Activated CD4-positive, alpha-beta T cell treated with anti-CD3 and anti-CD28 coated beads, Interleukin-2, amount 10 ng/mL, durations not matched to agents 7 days and 5 days (primary cell): ENCODE measurements at places on chromosomes 12 and 14. TPM values are rescaled to one million over a fixed set of nuclear protein-coding genes. Genes with fewer than 3 reads are reported as not detected.

DNA sequence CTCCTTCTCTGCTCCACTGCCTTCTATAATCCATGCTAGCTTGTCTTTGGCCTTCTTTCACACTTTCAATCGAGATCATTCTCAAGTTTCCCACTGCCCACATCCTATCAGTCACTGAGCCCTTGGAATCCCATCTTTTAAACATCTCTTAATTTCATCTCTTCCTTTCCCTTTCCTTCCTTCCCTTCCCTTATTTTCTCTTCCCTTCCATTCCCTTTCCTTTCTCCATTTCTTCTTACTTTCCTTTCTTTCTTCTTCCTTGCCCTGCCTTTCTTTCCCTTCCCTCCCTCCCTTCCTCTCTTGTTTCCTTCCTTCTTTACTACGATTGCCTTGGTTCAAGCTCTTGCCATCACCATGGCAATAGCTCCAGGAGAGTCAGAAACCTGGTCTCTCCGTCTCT lies 183.8 kb downstream of the EMP1 start:
- no peak overlapping the region for H3K27ac ChIP-seq
- no peak overlapping the region for H3K4me3 ChIP-seq
- no peak for DNase-seq
- H3K36me3 ChIP-seq = no peaks in the 10 kb centered on the region
- H3K27me3 ChIP-seq = peaks cover 14% of the 10 kb centered on the region
- no peaks in the 10 kb centered on the region for H3K4me1 ChIP-seq

DNA sequence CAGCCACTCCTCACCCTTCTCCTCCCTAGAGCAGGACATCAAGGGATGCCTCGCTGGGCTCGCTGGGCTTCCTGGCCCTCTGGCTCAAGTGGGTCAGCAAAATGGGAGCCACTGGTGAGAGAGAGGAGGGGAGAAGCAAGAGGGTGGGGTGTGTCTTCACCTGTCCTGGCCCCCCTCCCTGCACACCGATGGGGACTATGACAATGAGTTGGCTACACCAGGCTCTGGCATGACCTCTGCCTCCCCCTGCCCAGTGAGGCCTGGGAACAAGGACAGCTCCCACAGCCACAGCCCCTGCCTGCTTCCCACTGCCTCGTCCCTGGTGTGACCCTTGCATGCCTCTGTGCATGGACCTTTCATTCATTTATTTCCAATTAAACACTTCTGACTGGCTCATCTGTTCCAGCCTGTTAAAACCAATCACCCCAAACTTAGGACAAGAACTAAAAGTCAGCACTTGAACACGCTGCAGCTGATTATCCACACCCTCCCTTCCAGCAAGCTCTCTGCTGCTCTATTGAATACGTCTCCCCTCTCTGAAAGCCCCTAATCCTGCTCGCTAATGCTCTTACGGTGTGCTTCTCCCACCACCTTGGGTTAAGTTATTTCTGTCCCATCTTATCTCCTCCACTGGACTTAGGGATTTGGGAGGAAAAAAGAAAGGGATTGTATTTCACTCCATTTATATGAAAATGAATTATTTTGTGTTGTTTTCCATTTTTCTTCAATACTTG lies 5.8 kb upstream of the PPP2R5C start:
- H3K4me1 ChIP-seq = peaks cover 9% of the 10 kb centered on the region
- H3K27me3 ChIP-seq = peaks cover 40% of the 10 kb centered on the region
- H3K27ac ChIP-seq = no peak overlapping the region
- H3K4me3 ChIP-seq = no peak overlapping the region
- DNase-seq = no peak
- H3K36me3 ChIP-seq = peaks cover 2% of the 10 kb centered on the region

- no peak overlapping the region for H3K4me3 ChIP-seq
- no peak for DNase-seq
- no peak overlapping the region for H3K27ac ChIP-seq
- H3K4me1 ChIP-seq = no peaks in the 10 kb centered on the region
- no peaks in the 10 kb centered on the region for H3K36me3 ChIP-seq
Observed at GRCh38 chr14:94897082-94897481, 127.2 kb upstream of the GSC start.

DNA sequence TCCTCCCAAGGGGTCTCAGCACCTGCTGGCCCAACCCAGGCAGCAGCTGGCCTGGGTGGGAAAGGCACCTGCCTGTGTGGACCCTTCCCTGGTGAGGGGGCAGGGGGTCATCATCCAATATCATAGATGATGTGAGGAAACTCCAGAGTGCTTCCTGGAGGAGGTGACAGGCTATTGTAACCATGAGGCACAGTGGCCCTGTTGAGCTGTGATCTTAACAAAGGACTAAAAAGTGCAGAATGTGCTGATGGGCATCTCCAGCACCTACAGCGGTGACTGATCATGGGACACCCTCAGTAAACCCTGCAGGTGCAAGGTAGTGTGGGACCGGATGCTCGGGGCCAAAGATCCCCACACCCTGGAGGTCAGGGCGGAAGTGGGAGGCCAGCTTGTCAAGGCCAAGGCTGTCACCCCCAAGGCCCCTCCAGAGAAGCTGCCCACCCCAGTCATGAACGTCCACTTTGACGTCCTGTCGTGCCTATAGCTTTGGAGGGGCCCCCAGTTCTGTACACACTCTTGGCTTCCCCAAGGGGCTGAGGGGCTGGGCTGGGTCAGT lies 7.5 kb downstream of the MMP17 start:
- H3K36me3 ChIP-seq = no peaks in the 10 kb centered on the region
- H3K27me3 ChIP-seq = peaks cover 17% of the 10 kb centered on the region
- H3K4me3 ChIP-seq = no peak overlapping the region
- H3K4me1 ChIP-seq = peaks cover 7% of the 10 kb centered on the region
- no peak for DNase-seq

DNA sequence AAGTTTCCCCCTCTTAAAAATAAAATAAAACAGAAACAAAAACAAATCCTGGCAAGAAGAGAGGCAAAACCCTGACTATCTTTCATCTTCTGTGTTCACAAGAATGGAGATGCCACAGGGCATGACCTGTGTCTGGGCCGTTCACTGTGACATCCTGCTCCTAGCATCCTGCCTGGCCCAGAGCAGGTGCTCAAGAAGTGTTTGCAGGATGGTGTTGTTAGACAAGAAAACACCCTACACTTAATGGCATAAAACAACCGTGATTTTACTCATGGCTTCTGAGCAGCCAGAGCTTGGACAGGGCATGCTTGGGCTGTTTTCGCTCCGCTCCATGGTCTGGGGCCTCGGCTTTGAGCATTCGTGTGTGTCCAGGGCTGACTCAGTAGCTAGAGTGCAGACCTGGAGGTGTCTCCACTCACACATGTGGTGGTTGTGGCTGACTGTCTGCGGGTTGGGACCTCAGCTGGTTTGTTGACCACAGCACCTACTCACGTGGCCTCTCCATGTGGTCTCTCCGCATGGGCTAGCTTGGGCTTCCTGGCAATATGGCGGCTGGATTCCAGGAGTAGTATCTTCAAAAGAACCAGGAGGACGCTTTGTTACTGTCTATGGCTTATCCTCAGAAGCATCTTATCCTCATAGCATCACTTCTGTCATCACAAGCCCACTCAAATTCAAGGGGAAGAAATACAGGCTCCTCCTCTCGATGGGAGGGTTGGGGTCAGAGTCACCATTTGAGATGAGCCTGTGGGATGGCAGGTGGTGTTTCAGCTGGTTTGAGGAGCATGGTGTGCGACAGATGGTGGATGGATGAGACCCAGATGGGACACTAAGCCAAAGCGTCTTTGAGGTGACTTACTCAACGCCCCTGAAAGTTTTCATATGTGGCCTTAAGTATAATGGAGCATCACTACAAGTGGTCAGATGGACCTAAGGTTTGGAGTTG lies 33.2 kb upstream of the FZD10 start:
- no peak for DNase-seq
- H3K36me3 ChIP-seq = no peaks in the 10 kb centered on the region
- H3K27me3 ChIP-seq = no peaks in the 10 kb centered on the region

DNA sequence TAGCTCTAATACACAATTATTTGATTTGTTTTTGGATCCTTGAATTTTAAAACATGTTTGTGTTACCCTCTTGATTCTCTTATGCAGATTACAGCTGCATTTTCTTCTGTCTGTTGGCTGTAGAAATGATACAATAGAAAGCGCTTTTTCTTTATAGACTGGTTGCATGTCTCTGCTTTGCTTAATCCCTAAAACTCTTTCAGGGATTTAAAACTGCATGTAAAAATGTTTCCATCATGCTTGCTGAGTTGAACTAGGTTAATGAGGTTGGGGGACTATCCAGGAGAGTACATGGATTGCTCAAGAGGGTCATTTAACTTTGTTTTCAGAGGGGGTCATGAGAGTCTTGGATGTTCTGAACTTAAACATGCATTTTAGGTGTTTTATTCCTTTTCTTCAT lies 166.4 kb upstream of the IFNG-AS1 start:
- DNase-seq = no peak
- H3K27me3 ChIP-seq = no peaks in the 10 kb centered on the region
- H3K4me3 ChIP-seq = no peak overlapping the region
- no peaks in the 10 kb centered on the region for H3K36me3 ChIP-seq
- H3K4me1 ChIP-seq = peaks cover 2% of the 10 kb centered on the region
- H3K27ac ChIP-seq = no peak overlapping the region

- H3K27me3 ChIP-seq = no peaks in the 10 kb centered on the region
- no peaks in the 10 kb centered on the region for H3K36me3 ChIP-seq
- DNase-seq = no peak
- H3K4me1 ChIP-seq = no peaks in the 10 kb centered on the region
- no peak overlapping the region for H3K27ac ChIP-seq
- H3K4me3 ChIP-seq = no peak overlapping the region
Observed at GRCh38 chr14:32332415-32333316, 3.6 kb downstream of the AKAP6 start.

DNA sequence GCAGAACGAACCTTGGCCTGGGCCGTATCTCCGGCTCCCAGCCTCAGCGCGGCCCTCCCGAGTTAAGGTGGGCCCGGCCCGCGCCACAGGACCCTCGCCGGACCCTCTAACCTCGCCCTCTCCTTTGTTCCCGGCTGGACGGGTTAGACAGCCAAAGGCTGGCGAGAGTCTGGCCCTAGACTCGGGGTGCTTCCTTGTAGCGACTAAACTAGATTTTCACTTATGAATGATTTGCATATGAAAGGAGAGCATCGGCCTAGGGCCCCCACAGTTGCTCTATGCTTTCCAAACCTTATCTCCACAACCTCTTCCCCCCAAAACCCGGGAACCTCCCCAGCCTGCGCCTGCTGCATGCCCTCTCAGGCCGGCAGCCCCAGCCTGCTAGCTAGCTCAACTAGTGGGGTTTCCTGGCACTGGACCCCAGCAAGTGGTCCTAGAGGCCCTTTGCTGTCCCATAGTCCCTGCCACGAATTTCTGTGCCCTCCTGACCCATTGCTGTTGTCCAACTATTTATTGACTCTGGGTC lies 2.0 kb downstream of the HOXC5 start:
- peak overlapping the region; percentile 66 for H3K27ac ChIP-seq
- H3K4me3 ChIP-seq = no peak overlapping the region
- DNase-seq = no peak
- peaks cover 17% of the 10 kb centered on the region for H3K4me1 ChIP-seq

DNA sequence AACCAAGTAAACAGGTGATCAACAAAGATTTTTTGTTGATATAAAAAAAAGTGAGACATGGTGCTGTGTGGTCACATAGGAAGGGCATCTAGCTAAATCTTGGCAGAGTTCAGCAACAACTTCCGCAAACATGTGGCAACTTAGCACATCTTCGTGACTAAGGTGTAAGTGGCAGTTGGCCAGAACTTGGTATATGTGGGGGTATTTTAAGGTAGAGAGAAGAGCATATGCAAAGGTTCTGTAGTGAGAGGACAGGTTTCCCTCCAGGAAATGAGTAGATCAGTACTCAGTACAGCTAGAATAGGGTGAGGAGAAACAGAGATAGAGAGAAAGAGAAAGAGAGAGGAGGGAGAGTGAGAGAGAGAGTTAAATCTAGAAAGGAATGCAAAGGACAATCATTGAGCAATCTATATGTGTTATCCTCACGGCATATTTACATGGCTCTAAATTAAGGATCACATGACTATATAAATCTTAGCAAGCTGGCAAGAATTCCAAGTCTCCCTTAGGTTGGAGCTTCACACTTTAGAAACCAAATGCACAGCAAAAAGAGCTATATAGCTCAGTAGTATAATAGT lies 227.7 kb upstream of the HMGA2 start:
- no peak for DNase-seq
- peaks cover 27% of the 10 kb centered on the region for H3K27me3 ChIP-seq
- H3K4me1 ChIP-seq = no peaks in the 10 kb centered on the region
- H3K4me3 ChIP-seq = no peak overlapping the region

DNA sequence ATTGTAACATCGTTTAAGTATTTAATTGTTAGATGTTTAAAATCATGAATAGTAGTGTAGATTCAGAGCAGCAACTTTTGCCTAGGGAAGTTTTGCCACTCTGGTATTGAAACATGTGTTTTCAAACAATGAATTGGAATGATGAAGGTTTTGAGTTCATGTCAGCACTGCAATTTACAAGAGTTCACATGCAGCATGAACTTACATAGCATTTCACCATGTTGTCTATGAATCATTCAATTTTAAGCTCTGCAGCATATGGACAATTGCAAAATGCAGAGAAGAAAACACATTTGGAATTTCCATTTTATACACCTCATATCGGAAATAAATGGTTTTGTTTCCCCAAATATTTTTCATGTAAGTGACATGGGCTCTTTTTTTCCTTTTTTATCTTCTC lies 170.7 kb upstream of the CDKN3 start:
- H3K27me3 ChIP-seq = peaks cover 29% of the 10 kb centered on the region
- H3K36me3 ChIP-seq = no peaks in the 10 kb centered on the region
- H3K27ac ChIP-seq = no peak overlapping the region

DNA sequence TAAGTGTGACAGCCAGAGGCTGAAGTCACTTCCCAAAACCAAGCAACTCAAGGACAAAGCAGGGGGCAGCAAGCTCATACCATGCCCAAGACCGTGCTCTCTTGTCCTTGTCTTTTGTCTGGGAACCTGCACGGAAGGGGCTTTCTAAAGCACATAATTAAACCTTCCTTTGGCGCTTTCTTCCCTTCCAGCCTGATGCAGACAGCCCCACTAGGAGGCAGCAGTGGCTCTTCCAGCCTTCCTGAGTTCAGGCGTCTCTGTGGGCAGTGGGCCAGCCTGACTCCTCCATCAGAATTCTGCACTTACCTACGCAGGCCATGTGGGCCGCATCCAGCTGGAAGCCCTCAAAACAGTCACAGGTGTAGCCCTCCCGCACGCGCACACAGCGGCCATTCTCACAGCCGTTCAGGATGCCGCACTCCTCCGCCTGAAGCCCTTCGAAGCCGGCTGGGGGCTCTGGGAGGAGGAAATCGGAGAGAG lies 7.6 kb downstream of the ISCA2 start:
- H3K4me1 ChIP-seq = peaks cover 10% of the 10 kb centered on the region
- no peak overlapping the region for H3K27ac ChIP-seq
- H3K36me3 ChIP-seq = no peaks in the 10 kb centered on the region
- no peaks in the 10 kb centered on the region for H3K27me3 ChIP-seq

DNA sequence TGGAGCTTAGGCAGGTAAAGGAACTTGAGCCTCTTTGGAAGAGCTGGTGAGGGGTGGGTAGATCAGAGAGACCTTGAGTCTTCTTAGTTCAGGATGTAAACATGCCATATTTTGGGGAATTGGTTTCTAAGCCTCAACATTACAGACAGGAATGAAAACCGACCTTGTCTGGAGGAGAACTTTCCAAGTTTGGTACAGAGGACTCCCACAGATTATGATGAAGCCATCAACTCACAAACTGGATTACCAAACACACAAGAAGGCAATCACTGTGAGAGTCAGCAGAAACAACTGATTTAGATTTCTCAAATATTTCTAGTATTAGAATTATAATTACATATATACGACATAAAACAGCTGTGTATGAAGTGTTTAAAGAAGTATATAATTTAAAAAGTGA lies 22.3 kb upstream of the AMN1 start:
- peaks cover 37% of the 10 kb centered on the region for H3K4me1 ChIP-seq
- no peaks in the 10 kb centered on the region for H3K27me3 ChIP-seq

GRCh38 chr14:90924621-90925340 lies 108.6 kb upstream of the TTC7B start:
- no peak for DNase-seq
- peaks cover 37% of the 10 kb centered on the region for H3K36me3 ChIP-seq
- no peak overlapping the region for H3K27ac ChIP-seq
- no peaks in the 10 kb centered on the region for H3K4me1 ChIP-seq
- no peak overlapping the region for H3K4me3 ChIP-seq

Gene SYT10
- total RNA-seq = not detected

Gene NUDT14
- 18.3 TPM for total RNA-seq
